ENCODE measurements at places on chromosomes 6 and 20.
A peak's percentile ranks its signal among the peaks of the same experiment; 100 is the strongest.

DNA sequence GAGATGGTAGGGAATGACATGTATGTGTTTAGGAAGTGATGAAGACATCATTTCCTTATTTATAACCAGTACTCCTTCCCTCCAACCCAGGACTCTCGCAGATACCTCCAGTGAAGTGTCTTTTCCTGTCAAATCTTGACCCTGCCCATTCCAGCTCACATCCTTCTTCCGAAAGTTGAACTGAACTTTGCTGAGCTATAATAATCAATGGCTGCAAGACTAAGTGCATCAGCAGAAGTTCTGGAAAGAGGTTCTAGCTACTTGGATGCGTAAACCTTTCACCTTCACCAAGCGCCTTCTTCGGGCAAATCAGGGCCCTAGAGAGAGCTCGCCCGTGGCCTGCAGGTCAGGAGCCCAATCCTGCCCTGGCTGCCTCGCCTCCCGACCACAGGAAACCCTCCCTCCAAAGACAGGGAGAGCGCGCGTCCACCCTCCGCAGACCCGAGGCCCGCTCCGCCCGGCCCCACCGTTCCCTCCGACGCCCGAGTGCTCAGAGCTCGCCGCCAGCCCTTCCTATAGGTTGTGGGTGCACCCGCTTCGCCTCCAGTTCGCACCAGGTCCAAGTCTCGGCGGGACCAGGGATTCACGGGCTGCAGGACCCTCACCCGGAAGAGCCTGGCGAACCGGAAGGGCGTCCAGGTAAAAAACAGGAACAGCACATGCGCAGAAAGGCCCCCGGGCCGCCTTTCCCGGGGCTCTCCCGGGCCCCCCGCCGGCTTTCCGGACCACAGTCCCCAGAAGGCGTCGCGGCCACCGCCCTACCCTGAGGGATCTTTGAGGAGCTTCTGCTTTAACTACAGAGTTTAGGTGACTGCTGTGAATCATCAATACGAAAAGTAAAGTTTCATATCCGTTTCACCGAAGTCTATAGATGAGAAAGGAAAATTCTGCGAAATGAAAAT lies at the start of gene ZNF334:
Gene ZNF334, minus strand, starts transcription at position 617 of the 902 bp plus-strand sequence. CDS start 1,457 bp downstream, outside the sequence.
- DNase-seq: no peak

GRCh38 chr6:162706232-162706631 lies 21.3 kb downstream of the PRKN start:
- no peak for DNase-seq

GRCh38 chr20:20713244-20713765 lies 861 bp upstream of the RALGAPA2 start:
- no peak for DNase-seq

DNA sequence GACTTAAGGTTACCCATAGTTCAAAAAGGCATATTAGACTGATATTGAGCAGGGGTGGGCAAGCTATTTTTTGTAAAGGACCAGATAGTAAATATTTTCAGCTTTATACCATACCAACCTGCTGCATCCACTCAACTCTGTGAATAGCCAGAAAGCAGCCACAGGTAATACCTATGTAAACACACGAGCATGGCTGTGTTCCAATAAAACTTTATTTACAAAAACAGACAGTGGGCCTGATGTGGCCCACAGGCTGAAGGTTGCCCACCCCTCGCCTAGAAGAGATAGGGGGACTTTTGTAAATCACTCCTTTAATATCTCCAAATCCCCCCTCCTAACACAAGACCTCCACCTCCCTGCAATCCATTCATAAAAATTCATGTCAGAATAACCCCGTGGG lies 64.4 kb downstream of the PSMG4 start:
- DNase-seq: peak; percentile 6

DNA sequence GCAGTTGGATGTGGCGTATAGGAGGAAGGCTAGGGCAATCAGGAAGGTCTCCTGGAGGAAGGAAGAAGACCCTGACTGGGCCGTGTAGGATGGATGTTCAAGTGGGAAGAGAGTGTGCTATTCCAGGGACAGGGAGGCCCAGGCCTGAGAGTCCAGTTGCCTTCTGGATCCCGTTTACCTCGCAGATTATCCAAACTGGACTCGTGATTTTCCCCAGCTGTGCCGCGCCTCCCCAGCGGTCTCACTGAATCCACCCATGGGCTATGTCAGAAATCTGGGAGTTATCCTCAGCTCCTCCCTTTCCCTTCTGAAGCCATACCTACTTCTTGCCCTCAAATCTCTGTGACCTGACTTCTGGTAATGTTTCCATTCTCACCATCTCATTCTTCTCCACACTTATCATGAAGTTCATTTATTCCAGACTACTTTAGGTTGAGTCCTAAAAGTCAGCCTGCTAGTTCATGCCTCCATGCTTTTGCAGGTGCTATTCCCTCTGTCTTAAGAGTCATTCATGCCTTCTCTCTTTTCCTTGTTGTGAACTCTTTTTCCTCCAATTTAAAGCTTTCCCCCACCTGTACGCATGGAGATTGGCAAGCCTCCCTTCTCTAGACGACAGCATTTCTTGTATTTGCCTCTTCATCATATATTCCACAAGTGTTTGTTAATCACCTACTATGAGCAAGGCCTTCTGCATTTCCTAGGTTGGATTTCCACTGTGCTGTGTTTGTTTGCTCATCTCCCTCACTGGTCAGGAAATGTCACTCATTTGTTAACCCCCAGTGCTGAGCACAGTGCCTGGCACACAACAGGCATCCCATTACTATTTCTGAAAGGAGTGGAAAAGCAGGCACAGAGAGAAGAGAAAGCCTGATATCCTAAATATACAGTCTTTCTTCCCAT lies 2.7 kb downstream of the SDCBP2 start:
- DNase-seq: peak; percentile 60

- no peak for DNase-seq
Observed at GRCh38 chr6:43149265-43149664, 21.8 kb upstream of the SRF start.

DNA sequence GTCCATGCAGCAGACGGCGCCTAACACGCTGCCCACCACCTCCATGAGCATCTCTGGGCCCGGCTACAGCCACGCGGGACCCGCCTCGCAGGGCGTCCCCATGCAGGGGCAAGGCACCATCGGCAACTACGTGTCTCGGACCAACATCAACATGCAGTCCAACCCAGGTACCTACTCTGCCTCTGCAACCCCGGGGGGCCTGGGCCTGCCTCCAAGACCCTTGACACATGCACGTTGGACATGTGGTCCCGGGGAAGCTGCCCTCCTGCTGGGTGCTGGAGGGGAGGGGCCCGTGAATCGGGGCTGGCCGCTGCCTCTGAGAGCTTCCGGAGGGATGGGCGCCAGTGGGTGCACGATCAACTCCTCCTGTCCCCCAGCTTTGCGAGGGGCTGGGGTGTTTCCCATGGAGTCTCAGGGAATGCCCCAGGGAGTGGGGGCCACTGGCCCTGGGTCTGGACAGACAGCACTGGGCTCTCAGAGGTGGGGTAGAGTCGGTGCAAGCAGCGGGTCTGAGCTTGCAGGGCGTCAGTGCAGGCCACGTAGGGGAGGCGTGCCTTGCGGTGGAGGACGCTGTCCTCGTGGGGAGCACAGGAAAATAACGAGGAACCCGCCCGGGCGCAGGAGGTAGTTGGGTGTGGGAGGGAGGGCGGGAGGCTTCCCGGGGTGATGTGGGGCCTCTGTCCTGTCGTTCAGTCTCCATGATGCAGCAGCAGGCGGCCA lies 19.4 kb downstream of the SS18L1 start:
- no peak for DNase-seq

DNA sequence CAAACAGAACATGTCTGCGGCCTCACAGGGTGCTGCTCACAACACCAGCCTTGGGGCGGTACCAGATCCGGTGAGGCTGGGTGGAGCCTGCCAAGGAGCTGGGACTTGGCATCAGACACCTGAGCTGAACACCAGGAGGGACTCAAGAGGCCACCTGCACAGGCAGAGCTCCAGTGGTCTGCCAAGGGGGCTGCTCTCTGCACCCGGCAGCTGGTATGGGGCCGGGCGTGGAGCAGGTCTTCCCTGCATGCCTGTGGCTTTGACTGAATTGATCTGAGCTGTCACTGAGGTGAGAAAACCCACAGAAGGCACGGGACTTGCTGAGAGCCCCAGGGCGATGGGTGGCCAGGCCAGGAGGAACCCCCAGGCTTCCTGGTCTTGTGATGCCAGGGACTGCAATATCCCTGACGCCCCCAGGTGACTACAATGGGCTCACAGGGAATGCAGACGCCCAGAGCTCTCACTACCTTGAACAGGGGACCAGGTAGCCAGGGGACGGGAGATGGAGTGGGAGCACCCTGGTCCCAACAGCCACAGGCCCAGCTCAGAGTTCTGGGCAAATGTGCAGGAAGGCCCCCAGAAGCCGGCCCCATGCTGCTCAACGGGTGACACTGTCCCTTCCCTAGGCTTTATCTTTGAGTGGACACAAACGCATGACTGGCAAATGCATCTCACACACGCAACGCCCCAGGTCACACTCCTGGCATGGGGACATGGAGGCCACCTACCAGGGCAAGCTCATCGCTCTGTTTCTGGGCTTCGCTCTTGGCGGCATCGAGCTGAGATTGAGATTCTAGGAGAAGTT lies 48.2 kb downstream of the DSTN start:
- peak; percentile 86 for DNase-seq

DNA sequence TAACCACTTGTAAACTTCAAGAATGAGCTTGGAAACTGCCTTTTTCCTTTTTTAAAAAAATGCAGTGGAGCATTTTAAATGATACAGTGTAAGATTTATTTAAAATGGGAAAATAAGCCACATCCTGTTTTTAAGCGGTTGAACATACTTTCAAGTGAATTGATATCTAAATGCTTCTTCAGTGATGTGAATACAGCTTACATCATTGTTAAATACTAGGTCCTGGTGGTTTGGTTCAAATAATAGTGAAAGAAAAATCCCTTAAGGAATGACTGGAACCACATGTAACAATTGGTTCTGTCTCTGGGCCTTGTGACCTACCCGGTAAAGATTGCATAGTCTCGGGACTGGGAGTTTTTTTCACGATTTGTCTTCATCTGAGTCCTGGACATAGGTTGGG lies 44.2 kb downstream of the BMP6 start:
- no peak for DNase-seq
